ENCODE measurements at places on chromosomes 4 and X.

GRCh38 chr4:102580463-102580842 lies 79.3 kb downstream of the NFKB1 start:
- no peak for DNase-seq

GRCh38 chr4:155496294-155496626 lies 119.5 kb upstream of the MAP9 start:
- DNase-seq: no peak

DNA sequence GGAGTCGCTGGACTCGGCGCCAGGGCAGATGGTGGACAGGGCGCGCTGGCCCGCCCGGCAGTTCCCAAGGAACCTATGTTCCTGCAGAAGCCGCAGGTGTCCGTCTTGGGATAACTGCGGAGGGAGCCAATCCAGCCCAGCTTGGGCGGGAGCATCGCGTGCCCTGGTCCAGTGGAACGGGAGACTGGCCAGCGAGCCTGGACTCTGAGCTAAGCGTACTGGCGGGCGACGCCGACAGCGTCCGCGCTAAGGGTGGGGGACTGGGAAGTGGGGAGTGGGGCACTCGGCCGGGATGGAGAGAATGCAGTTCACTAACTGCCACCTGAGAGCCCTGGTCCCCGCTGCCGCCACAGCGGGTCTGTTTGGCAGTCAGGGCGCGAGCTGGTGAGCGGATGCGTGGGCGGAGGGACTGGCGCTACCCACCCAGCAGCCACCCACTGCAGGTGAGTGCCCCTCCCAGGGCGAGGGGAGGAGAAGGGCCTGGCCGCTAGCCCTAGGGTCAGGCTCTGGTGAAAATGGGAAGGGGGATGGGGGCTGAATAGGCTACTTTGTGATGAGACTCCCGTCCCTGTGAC lies 1.3 kb upstream of the MAMLD1 start:
- DNase-seq: no peak

DNA sequence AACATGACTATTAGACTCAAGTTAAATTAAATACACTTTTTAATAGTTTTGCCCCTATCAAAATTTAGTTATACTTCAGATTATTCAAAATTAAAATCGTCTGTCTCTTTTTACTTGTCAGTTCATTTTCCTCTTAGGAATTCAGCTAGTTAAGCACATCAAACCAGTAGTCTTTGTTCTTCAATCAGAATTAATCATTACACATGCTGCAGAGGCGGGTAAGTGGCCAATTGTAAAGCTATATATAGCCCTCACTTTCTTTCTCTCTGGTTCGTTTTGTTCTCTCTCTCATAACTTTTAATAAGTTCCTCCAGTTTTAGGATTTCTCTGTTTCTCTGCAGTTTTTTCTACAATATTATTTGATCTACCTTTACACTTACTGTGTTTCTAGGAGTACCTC lies 359.1 kb upstream of the PABPC4L start:
- no peak for DNase-seq

DNA sequence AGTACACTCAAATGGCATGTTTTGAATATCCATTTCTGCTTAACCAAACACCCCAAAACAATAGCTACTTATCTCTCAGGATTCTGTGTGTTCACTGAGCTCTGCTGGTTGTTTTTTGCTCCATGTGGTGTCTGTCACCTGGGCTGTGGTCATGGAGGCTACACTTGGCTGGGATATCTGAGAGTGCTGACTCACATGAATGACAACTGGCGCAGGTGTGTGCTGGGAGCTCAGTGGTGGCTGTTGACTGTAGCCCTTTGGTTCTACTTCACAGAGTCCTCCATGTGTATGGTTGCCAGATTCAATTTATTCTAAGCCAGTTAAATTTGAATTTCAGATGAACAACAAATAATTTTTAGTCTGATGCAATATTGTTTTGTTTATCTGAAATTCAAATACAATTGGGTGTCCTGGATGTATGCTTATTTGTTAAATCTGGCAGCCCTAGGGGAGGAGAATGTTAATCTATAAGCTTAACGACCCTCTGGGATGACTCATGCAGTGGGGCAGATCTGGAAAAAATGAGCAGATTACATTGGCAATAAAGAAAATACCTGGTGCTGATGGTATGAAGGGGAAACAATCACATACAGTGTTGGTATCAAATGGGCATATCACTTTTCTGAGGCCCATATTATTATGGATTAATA lies 28.2 kb upstream of the TCEAL4 start:
- no peak for DNase-seq

GRCh38 chrX:118976599-118977340 lies 2.4 kb downstream of the LONRF3 start:
- no peak for DNase-seq

GRCh38 chr4:102553982-102554381 lies 52.8 kb downstream of the NFKB1 start:
- DNase-seq: no peak

GRCh38 chr4:11415409-11416070 lies 13.2 kb downstream of the HS3ST1 start:
- no peak for DNase-seq

- DNase-seq: no peak
Measured at GRCh38 chrX:69019073-69019890, 146.0 kb downstream of the PJA1 start.

- DNase-seq: no peak
Measured at GRCh38 chrX:5399403-5399802, 829.3 kb downstream of the NLGN4X start.

DNA sequence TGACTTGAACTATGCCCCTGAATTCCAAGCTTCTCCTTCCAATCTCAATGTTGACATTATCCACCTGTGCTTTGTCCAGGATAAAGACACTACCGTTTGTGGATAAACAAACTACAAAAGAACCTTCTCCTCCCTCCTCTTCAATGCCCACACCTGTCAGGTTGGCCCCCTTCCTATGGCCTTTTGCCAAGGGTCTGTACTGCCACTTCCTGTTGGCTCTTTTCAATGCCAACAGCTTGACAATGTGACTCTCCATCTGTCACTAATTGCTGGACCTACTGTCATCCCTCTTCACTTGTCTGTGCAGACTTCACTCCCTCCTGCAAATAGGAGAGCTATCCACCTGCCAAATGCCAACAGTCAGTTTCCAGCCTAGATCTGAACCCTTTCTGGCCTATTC lies 35.8 kb upstream of the MID1 start:
- DNase-seq: no peak
